Kidney glomerular epithelial cell (primary cell): ENCODE measurements at places on chromosomes 5 and 9.

DNA sequence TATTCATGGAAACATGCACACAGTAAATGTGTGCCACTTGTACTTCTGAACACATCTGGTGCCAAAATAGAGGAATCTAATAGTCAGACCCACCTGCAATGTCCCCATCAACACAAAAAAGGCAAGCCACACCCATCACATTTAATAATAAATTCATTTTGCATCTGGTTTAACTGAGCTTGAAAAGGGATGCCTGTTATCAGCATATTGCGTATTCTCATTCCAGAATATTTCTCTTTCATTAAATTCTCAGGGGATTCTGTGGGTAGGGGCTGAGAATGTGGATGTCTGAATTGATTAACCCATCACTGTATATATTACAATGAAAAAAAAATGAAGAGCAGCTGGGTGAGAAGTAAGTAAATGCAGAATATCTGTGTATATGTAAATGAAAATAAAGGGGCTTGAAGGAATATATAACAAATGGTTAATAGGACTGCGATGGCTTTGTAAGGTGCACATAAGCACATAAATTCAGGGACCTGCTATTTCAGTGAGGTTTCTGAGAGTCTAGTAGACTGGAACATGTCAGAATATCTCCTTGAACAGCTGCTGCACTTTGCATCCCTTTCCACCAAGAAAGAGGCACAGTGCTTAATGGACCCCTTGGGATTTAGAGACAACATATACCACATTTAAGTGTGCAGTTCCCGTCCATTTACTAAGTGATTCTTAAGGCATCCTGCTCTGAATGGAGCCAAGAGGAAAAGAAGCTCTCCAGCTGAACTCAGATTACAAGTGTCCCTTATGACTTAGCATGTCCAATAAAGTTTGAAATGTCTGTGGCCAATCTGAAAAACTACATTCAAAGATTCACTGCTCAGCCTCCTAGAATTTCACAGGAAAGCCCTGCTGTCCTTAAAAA, 104.1 kb upstream of the NIPBL start:
- DNase-seq: no peak

DNA sequence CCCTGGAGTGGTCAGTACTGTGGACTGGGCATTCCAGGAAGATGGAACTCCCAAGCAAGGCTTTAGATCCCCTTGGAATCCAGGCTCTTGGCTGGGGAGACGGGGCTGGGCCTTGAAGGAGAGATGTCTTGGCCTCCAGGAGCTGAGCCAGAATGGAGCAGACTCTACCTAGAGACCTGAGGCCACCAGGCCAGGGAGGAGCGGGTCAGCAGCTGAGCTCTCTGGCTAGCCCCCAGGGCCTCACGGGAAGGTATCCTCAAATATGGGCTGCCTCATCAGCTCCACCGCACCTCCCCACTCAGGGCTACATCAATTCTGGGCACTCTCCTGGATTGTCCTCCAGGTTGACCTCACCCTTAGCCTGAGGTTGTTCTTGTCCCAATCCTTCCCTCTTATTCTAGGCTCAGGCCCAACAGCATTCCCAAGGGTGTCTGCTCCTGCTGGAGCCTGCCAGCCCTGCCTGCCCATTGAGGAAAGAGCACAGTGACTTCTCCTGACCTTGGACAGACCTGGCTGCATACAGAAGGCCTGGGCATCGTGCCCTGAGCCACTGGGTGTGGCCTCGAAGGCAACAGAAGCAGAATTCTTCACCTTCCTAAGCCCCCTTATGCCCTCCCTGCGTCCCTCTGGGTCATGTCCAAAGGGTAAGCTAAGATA, 3.0 kb upstream of the PDLIM4 start:
- no peak for DNase-seq

- DNase-seq: no peak
These were observed 26.4 kb downstream of the PTPN3 start for GRCh38 chr9:109471475-109472393.

DNA sequence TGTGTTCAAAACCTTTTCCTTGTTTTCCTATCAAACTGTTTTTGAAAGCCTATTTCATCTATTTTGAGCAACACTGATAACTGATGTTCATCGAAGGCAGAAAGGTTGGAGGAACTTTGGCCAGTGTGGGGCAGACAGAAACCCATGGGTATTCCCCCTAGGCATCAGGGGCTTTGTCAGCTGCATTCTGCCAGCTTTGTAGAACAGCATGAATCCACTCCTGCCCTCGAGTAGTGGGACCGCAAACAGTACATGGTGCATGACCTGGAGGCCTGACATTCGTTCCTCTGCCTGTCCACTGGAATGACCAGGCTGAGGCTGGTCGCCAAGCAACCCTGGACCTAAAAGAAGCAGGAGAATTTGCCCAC, 22.7 kb downstream of the ARHGAP26 start:
- DNase-seq: no peak

DNA sequence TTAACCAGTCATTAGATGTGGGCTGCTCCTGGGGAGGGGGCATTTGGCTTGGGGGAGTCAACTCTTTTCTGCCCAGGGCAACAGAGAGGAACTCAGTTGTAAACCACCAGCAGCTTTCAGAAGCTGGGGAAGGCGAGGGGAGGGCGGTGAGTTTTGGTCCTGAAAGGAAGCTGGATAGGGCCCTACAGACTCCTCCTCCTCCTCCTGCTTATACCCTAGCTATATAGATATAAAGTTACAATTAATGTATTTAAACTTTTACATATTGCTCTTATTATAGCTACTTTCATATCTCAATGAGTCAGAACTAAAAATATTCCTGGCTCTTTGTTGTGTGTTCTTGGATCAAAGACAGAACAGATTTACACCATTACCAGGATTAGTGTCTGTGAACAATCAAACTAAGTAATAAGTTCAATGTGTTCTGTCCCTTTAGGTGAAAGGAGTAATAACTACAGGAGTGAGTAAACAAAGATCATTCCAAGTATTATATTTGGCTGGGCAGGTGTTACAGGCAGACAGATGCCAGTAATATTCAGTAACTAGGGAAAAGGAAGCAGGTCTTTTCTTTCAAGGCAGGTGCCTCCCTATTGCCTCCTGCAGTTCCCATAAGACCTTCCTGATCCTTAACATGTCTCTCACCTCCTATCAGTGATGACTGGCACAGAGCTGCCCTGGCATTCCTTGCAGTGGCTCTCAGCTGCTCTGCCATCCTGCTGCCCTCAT, 20.5 kb upstream of the VPS13A start:
- no peak for DNase-seq

- DNase-seq: peak; percentile 25
These were observed 199.3 kb upstream of the PDE4D start for GRCh38 chr5:60092671-60093422.

GRCh38 chr5:129960831-129961230, 56.6 kb downstream of the CHSY3 start:
- no peak for DNase-seq

- DNase-seq: no peak
These were observed 67.8 kb downstream of the NRG2 start for GRCh38 chr5:139975306-139975705.

GRCh38 chr9:136857166-136857565, 5.0 kb downstream of the MAMDC4 start:
- no peak for DNase-seq

DNA sequence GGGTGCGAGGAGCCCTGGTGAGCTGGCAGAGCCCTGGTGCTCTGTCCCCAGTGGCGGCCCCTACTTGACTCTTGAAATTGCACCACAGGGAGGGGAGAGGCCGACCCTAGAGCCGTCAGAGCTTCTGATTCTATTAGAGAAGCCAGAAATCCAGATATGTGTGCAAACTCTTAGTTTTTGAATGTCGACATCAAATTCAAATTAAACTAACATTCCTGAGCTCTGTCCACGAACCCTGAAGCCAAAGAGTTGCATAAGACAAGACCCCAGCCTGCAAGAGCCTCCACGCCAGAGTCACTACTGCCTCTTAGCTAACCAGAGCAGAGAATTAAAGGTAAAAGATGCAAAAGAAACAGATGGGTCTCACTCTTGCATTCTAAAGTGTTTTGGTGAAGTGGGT, 29.8 kb upstream of the MSX2 start:
- no peak for DNase-seq

DNA sequence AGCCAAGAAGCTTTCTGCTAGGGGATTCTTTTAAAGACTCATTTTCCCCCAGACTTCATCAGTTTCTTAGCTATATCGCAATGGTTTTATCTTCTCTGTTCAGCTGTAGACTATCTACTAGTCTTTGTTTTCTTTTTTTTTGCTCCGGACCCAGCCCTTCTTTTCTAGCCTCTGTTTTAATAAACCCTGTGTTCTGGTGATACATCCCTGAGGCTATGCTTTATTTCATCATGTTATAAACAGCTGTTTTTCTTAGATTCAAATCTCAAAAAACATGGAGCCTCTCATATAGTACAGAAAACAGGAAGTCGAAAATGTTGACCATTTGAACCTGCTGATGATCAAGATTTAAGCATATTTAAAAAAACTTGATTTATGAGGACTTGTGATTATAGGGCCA, 37.8 kb downstream of the SCGB3A1 start:
- DNase-seq: no peak

- DNase-seq: peak; percentile 68
These were observed 34.5 kb downstream of the TSTD2 start for GRCh38 chr9:97598461-97599288.

GRCh38 chr5:158511454-158511853, 588.3 kb downstream of the EBF1 start:
- no peak for DNase-seq

- peak; percentile 54 for DNase-seq
These were observed 70.8 kb upstream of the LPCAT1 start for GRCh38 chr5:1594357-1595106.

- no peak for DNase-seq
These were observed 92.5 kb downstream of the MTX3 start for GRCh38 chr5:79898611-79899010.

DNA sequence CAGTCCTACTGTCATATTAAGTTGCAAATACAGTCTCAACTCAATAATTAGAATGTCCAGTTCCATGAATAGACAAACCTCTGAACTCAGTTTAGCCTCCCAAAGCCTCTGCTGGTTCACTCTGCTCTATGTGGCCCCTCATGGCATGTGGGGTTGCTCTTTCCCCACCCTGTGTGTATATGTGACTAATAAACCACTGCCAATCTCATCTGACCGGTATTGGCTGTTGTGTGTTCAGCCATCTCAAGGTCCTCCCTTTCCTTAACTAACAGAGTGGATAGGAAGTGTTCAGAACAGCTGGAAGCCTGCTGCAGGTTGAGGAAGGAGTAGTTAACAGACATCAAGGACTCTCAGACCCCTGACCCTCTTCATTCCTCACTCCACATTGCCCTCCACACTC, 55.3 kb downstream of the IL33 start:
- DNase-seq: no peak

DNA sequence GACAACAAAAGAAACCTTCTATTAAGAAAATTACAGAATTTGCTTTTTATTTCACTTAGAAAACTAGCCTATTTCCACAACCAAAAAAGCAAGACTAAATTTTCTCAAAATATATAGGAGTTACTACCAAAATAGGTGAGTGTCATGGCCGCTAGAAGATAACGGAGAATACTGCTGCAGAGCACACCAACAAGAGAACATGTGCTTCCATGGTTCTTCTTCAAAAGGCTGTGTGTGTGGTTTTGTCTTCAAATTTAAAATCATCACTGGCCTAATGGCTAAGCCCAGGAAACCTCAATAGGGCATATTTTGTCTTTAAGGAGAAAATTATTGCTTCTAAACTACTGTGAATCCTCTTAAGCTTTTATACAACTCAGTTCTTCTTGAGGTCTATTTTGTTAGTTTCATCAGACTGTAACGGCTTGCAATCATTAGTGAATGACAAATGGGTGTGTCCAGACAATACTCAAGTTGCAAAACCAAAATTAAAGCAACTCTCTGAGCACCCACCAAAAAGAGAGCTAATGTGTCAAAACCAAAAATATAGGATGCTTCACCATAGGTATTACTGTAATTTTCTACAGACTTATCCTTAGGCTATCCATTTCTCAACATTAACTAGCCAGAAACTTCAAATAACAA, 3.3 kb downstream of the SETX start:
- DNase-seq: no peak

DNA sequence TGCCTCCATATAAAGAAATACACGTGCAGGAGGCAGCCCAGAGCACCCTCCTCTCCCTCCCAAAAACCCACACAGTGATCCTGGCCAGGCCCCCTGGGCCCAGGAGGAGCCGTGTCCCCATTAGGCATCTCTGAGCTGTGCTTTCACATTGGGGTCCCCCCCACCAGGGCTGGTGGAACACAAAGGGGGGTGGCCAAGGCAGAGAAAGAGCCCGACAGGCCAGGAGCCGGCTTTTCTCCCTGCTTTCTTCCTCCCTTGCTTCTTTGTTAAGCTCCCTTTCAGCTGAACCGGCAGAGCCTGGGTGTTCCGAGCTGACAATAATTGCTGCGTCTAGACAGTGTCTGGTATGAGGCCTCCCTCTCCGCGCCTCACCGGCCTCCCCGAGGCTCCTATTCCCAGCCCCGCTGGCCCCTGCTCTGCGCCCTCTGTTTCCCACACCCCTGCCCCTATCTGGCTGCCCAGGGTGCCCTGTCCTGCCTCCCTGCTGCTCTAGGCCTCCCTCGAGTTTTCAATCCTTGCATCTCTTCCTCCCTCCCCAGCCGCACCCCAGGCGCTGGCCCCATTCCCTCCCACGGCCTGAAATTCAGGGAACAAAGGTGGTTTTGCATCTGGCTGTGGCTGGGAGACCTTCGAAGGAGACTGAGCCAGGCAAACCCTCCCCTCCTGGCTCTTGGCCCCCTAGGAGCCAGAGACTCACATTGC, 120.6 kb downstream of the C9orf50 start:
- no peak for DNase-seq

DNA sequence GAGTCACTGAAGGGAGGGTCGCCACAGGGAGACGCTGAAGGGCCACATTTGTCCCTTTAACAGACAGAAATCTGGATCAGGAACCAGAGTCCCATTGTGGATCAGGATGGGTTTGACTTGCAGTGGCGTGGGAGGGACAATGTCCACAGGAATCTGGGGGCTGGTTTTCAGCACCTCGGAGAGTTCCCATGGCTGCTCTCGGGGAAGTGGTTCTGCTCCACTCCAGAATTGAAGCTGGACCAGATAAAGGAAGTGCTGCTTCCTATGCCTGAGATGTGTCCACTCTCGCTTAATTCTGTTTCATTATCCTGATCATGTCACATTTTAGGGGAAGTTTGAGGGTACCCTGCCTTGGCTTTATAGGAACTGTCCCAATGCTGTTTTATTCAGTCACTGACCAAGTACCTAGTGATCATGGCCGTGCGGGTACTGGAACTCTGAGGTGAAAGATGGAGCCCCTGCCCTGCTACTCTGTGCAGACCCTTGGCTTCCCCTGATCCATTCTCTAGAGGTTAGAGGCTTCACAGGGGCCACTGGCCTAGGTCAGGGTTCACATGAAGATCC, 28.7 kb downstream of the ENHO start:
- no peak for DNase-seq

GRCh38 chr5:96730586-96730985, 68.4 kb downstream of the CAST start:
- no peak for DNase-seq
